ENCODE measurements at places on chromosomes 13 and 19.

DNA sequence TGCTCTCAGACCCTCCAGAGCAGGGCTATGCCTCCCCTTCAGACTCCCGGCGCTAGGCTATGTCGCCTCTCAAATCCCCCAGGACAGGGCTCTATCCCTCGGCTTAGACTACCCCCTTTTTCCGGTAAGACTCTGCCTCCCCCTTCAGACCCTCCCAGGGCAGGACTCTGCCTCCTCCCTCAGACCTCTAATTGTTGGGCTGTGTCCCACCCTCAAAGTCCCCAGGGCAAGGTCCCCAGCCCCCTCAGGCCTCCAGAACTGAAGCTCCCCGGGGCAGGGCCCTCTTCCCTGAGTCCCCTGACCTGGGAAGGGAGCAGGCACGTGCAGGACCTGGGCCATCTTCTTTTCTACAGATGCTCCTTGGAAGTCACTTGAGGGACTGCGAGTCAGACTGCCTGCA is 3.2 kb downstream of the KANK2 start:
- DNase-seq: no peak

GRCh38 chr19:275958-276646 is 15.1 kb downstream of the PLPP2 start:
- DNase-seq: no peak

GRCh38 chr19:49106648-49107135 is 7.5 kb upstream of the LIN7B start:
- peak; percentile 26 for DNase-seq

DNA sequence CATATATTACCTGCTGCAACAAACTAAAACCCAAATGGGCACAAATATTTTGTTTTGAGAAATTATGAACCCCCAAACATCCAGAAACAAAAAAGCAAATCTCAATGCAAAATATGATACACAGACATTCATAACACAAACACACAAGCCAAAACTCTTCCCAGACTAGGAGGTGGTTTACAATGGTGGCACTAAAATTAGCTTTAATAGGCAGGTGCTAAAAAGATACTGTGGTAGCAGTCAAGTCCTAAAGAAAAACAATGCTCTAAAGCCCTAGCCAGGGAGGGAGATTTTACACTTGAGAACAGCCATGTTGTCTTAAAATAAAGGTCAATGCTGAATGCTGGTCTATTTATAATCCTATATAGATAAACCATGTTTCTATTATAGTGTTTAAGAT is 65.0 kb downstream of the DOCK9 start:
- DNase-seq: no peak

GRCh38 chr19:20273951-20274570 is 107.0 kb downstream of the ZNF486 start:
- DNase-seq: no peak

DNA sequence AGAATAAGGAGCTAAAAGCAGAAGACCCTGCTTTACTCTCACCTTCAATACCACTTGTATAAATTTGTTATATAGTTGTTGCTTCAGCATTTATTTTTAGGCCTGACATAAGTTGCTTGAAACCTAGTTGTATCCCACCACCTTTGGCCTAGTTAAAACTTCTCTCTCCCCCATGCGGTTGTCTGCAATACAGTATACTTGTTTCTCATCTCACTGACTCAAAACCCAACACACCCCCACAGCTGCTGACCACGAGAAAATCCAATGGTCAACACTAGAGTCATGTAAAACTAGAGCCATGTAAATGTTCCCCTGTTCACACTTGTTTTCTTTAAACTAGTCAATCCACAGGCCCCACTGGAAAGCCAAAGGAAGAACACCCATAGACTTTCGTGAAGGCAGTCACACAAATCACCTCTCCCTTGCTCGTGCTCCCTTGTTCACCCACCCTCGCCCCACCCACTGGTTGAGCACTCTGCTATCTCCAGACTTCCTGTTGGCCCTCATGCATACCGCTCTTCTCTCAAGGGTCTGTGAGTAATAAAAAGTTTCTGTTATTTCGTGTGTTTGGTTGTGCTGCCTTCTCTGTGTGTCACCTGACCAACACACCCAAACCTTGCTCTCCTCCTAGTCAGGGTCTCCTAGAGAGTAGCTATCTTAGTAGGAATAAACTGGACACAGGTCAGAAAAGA is 12.9 kb upstream of the CCDC169 start:
- peak; percentile 36 for DNase-seq

- no peak for DNase-seq
Measured at GRCh38 chr13:111336666-111337065, 16.2 kb downstream of the TEX29 start.

DNA sequence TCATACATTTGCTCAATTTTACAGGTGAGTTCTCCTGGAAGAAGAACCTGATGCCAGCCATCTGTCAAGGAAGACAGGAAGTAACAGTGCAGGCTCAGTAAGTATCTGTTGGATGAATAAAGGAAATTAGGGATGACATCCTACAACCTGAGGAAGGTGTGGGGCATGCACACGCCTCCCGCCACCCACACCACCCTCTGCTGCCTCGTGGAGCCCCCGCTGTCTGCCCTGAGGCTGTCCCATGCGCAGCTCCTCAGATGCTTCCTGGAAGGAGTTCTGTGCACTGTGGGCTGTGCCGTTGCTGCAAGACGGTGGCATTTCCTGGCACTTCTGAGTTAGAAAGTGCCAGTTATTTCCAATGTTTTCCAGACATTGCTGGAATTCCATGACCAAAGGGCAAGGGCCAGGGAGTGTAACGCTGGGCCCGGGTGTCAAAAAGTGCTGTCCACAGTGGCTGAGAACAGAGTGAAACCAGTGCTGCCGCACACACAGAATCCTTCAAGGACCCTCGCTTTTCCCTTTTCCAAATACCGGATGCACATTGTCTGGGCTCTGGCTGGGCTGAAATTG is 4.2 kb upstream of the TEX29 start:
- DNase-seq: no peak

- no peak for DNase-seq
Measured at GRCh38 chr19:24140099-24140498, 53.1 kb downstream of the ZNF254 start.

DNA sequence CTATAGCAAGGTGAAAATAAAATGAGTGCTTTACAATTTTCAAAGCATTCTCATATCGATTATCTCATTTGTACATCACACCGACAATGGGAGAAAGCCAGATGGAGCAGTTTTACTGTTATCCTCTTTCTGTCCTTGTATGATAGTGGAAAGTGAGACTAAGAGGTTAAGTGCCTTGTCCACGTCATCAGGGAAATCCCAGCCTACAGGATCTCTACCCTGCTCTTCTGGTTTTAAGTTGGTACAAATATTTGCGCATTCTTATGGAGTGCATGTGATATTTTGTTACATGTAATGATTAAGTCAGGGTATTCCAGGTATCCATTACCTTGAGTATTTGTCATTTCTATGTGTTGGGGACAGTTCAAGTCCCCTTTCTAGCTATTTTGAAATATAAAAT is 12.4 kb upstream of the ENOX1 start:
- DNase-seq: no peak

DNA sequence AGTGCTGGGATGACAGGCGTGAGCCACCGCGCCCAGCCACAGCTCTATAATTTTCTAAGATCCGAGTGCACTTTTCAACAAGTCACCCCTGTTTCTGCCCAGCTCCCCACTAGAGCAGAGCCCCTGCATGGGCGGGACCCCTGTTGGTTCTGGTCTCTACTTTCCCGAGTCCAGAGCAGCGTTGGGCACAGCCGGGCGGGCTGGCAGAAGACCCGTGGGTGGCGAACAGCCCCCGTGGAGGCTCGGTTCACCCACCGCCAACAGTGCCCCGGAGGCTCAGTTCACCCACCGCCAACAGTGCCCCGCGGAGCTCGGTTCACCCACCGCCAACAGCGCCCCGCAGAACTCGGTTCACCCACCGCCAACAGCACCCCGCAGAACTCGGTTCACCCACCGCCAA is 40.8 kb downstream of the ADPRHL1 start:
- no peak for DNase-seq

DNA sequence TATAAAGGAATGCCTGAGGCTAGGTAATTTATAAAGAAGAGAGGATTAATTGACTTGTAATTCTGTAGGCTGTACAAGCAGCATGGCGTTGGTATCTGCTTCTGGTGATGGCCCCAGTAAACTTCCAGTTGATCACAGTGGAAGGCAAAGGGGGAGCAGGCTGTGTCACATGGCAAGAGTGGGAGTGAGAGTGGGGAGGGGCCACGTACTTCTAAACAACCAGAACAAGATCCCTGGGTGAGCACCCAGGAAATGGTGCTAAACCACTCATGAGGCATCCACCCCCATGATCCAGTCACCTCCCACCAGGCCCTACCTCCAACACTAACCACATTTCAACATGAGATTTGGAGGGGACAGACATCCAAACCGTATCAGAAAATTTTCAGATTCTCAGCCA is 3.0 kb upstream of the RNF113B start:
- no peak for DNase-seq

DNA sequence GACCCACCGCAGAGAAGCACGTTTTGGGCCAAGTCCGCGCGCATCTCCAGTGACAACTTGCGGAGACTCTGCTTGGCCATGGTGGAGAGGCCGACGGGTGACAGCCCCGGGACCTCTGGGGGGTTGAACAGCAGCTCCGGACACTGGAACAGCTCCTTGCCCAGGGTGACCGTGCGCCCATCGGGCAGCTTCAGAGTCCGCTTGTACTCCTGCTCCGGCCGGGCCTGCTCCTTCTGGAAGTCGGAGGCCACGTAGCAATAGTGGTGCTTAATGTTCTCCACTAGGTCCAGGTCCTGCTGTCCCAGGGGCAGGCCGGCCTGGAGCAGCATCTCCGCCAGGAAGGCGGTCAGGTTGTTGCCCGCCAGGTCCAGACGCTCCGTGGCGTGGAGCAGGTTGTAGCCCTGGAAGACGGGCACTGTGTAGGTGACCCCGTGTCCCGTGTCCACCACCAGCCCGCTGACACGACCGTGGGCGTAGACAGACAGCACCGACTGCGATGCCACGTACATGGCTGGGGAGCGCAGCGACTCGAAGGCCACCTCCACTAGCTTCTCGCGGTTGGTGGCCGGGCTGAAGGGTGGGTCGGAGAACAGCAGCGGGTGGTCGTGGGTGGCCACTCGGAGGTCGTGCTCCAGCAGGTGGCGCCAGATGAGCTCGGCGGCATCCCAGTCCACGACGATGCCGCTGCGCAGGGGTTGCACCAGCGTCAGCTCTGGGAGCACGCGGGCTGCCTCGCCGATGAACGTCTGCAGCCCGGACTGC is 743 bp downstream of the ACTL9 start:
- no peak for DNase-seq

GRCh38 chr13:110150384-110151101 is 156.4 kb downstream of the COL4A1 start:
- DNase-seq: no peak

GRCh38 chr13:21383090-21383489 is 76.0 kb downstream of the ZDHHC20 start:
- DNase-seq: no peak

DNA sequence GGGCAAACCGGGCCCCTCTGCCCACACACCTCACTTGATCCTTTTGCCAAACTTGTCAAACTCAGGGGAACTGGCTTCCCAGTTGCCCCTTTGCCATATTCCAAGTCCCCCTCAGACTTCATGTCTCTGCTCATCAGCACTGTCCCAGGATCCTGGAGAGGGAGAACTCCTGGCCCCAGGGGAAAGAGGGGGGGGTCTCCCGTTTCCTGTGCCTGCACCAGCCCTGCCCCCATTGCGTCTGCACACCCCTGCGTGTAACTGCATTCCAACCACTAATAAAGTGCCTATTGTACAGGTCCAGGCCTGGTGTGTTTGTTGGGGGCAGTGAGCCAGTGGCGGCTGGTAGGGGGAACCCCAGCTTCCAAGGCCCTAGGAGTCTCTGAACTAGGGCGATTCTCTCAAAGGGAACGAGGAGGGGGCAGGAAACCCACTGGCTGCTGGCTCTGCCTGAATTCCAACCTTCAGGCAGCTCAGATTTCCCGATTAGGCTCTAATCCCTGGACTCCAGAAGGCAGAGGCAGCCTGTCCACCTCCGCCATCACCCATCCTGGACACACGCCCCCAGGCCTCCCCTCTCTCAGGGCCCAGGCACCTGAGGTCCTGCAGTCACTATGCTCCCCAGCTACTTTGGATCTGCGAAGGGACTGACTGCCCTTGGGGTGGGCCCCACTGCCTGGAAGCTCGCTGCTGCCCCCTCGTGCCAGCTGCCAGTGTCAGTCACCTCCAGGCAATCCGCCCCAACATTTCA is 9.7 kb upstream of the ILF3 start:
- DNase-seq: peak; percentile 81

- DNase-seq: peak; percentile 83
Measured at GRCh38 chr19:17260842-17261325, 3.7 kb downstream of the USHBP1 start.

GRCh38 chr19:12208221-12208620 is 45.3 kb downstream of the ZNF136 start:
- DNase-seq: no peak

DNA sequence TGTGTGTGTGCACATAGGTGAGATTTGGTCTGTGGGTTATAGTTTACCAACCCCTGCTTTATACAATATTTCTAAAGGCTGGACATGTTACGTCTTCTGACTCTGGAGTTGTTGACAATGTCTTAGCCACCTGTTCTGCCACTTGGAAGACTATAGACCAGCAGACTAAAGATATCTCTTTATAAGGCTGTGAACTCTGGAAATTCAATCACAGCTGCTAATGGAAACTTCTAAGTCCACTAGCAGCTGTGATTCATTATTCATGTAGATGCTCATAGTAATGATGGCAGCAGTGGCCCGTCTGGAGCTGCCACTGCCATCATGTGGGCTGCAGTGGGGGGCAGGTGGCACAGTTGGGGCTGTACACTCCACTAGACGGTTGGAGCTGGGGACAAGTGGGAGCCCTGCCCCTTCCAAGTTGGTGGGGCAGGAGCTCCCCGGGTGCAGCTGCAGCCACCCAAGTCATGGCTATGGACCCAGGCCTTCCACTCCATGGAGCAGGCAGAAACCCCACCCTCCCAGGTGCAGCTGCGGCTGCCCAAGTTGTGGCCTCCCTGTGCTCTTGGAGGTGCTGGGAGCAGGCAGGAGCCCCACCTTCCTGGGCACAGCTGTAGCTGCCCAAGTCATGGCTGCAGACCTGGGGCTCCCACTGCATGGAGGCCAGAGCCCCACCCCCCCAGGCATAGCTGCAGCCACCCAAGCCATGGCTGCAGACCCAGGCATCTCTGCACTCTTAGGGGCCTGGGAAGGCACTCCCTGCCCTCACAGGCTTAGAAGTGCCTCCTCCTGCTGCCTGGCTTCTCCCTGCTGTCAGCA is 8.8 kb downstream of the IGFL4 start:
- no peak for DNase-seq

DNA sequence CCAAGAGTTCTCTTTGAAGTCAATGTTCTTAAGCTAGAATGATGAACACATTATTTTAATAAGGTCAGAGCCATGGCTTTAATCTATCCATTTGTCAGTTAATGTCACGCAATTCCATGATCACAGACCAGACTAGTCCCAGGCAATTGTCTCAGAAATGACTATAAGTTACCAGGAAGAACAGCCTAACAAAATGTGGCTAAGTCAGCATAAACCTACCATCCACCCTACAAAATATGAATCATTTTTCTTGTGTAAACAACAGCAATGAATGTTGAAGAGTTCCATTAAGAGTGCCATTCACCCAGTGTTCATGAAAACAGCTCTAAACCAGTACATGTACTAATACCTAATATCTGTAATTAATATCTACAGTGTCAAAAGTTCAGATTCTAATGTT is 127.5 kb downstream of the KCTD12 start:
- no peak for DNase-seq

- DNase-seq: peak; percentile 98
Measured at GRCh38 chr19:8412783-8413628, at the start of gene MARCHF2. MARCHF2 (plus strand) TSS chr19:8413305; CDS start chr19:8421841, 8,536 bp downstream.

- DNase-seq: no peak
Measured at GRCh38 chr13:112333756-112334543, 42.2 kb upstream of the SPACA7 start.

Data from inflammatory macrophage (primary cell).